ENCODE measurements at places on chromosomes 16 and 17.

DNA sequence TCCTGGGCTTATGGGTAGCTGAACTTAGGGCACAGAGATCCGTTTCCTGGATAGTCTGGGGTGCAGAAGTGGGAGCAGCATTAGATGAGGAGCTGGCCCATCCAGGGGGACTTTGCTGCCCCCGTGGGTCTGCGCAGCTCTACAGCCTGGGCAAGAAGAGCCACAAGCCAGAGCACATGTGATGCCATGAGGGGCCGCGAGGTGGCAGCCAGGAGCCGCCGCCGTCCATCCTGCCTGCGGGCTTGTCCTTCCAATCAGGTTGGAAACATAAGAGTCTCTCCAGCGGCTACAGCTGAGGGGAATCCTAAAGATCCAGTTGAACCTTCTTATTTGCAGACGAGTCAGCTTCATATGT, 21.9 kb downstream of the C1QTNF1 start:
- DNase-seq: peak; percentile 43

GRCh38 chr17:75111777-75112335, 2.1 kb downstream of the ARMC7 start:
- DNase-seq: no peak

DNA sequence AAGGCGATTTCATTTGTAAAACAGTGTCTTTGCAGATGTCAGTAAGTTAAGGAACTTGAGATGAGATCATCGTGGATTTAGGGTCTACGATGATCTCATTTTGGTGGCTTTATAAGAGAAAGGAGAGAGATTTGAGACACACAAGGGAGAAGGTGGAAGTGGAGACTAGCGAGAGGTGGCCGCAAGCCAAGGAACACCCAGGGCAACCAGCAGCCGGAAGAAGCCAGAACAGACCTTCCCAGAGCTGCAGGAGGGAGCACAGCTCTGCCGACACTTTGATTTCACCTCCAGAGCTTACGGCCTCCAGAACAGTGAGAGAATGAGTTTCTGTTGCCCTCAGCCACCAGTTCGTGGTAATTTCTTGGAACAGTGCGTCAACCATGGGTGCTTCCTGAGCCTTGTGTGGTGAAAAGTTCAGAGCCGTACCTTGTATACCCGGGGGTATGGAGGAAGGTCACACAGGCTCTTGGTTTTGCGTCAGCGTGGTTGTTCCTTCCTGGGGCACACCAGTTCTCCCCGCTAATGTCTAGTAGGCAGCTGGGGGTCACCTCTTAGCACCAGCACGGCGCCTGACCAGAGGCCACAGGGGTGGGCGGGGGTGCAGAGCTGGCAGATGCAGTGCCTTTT, 12.9 kb upstream of the SEC14L1 start:
- peak; percentile 16 for DNase-seq

GRCh38 chr17:61456061-61456681, 3.9 kb downstream of the TBX4 start:
- no peak for DNase-seq

DNA sequence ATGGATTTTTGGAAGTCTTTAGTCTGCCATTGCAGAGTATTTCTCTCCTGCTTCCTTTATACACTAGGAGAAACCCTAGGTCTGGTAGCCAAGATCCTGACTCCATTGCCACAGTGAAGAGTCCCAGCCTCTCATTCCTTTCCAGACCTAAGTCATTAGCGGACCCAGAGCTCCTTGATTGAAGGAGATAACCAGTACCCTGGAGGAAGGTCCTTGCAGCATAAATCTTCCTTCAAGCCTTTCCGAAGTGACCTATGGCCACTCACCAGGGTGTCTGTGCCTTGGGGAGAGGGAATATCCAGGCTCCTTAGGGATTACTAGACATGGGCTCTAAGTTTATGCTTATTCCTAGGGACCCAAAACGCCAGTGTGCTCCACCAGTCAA, 35.8 kb downstream of the BCL7C start:
- DNase-seq: no peak

DNA sequence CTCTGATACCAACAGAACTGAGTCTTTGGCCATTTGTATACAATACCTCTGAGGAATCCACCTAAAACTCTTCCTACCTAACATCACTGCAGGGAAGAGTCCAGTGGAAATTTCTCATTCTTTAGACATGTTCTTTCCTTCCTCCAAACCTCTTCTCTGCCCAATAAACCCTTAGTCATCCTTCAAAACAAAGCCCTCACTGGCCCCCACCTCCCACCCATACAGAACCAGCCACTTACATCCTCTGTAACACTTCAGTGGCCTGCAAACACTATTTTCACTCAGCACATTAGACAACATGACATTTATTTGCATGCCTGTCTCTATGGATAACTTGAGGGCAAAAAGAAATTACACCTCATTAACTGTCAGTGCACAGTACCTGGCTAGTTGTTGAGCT, 200.3 kb upstream of the NOG start:
- no peak for DNase-seq

DNA sequence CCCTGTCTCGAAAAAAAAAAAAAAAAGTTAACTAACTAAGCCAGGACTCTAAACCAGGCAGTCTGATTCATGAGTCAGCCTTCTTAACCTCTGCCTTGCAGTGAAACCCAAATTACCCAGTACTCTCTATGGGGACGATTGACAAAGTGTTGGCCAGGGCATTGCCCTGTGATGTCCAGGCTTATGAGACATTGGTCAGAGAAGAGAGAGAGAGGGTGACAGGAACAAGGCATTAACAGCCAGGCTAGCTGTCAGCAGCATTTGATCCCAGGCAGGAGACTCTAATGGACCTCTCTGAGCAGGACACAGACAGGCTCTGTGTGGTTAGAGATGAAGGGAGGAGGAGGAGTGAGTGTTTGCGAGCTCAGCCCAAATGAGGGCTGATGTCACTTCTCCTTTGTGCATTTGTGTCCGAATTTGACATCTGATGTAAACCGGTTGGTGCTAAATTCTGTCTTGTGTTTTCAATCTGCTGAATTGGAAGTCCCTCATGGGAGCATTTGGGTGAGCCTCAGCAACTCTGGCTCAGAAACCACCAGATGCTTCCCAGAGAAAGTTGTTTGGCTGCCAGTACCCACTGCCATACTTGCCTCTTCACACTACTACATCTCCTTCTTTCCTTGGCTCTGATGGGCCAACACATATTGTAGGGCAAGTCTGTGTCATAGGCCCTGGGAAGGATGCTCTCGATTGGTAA, 4.3 kb upstream of the MYL4 start:
- no peak for DNase-seq

GRCh38 chr16:65579050-65579449, 457.2 kb upstream of the CDH11 start:
- DNase-seq: no peak

GRCh38 chr16:787321-787966, 737 bp downstream of the RPUSD1 start:
- DNase-seq: no peak

- no peak for DNase-seq
Observed at GRCh38 chr16:62225675-62226074, 189.4 kb upstream of the CDH8 start.

DNA sequence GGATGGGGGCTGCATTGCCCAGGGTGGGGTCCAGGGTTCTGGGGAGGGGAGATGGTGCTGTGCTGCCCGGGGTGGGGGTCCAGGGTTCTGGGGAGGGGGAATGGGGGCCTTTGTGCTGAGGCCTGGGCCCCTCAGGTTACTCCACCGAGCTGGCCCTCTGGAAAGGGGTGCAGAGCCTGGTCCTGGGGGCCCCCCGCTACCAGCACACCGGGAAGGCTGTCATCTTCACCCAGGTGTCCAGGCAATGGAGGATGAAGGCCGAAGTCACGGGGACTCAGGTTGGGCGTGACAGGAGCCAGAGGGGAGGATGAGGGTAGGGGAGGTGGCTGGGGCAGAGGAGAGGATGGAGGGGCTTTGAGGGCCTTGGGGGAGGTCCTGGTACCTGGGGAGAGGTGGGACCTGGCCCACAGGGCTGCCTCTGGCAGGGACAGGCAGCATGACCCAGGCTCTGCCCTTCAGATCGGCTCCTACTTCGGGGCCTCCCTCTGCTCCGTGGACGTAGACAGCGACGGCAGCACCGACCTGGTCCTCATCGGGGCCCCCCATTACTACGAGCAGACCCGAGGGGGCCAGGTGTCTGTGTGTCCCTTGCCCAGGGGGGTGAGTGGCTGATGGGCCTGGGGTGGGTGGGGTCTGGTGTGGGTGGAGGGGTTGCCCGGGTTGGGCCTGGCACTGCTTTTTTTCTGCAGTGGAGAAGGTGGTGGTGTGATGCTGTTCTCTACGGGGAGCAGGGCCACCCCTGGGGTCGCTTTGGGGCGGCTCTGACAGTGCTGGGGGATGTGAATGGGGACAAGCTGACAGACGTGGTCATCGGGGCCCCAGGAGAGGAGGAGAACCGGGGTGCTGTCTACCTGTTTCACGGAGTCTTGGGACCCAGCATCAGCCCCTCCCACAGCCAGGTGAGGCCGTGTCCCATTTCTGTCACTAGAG, 7.8 kb downstream of the ITGAX start:
- no peak for DNase-seq

DNA sequence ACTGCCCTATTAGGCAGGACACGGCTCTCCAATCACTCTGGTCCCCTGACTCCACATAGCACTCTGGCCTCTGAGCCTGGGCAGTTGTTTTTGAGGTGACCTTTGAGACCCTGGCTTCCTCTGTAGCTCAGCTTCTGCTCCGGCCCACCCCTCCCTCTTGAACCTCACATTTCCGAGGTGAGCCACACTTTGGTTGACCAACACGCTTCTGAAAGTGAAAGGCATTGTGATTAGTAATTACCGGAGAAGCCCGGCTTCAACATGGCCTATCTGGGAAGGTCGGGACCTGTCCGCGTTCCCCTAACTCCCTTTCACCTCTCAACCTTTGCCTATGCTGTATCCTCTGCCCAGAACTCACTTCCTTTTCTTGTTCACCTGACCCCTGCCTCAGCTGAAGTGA, 10.3 kb upstream of the ITGAX start:
- DNase-seq: no peak

GRCh38 chr17:1644493-1645206, 882 bp downstream of the SCARF1 start:
- no peak for DNase-seq

DNA sequence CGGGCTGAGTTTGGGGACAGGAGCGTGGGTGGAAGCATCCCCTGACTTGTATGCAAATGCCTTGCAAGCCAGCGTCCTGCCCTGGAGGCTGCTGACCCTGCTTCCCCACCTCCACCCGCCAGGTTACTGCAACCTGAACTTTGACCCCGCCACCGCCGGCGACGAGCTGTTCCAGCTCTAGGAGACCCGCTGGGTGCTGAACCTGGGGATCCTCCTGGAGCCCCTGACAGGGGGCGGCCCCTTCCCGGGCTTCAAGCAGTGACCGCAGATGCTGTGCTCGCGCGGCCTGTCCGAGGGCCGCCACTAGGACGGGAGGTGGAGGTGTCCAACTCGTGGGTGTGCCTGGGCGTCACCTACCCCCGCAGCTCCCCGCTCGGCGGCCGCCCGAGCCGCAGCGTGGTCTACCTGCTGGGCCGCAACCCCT, 10.7 kb upstream of the SLC16A5 start:
- no peak for DNase-seq

- DNase-seq: no peak
Observed at GRCh38 chr17:30235386-30236296, at the start of gene SLC6A4. TSS of gene SLC6A4 (minus strand) at chr17:30235697. CDS start at chr17:30221958, 13,739 bp downstream.

DNA sequence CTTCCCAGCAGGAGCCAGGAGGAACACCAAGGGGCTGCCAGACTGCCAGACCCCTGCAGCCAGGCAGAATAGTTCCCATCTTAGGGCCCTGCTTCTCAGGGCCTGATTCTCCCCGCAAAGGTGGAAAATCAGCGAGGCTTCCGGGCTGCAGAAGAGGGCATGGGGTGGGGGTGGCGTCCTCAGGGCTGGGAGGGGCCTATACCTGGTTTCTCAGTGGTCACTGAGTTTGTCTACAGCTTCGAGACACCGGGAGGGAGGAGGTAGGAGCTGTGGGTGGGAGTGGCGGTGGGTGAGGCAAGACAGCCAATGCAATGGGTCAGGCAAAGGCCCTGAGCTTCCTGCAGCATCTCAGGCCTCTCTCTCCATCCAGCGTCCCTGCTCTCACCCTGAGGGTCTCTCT, 14.3 kb downstream of the LRRC75A start:
- DNase-seq: no peak

DNA sequence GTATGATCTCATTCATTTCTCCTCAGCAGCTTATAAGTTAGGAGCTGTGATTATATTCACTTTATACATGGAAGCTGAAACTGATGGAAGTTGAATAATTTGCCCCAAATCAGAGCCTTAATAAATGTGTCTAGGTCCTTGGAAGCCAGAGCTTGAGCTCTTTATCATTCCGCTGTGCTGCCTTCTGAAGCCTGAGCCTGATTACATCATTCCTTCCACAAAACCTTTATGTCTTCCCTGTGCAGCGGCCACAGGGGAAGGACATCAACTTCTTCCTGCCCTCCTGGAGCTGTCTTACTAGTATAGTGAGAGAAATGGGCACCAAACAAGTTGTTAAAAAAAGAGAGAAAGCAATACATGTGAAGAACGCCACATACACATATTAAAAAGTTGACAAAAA, 6.8 kb downstream of the TNRC6C start:
- DNase-seq: no peak

DNA sequence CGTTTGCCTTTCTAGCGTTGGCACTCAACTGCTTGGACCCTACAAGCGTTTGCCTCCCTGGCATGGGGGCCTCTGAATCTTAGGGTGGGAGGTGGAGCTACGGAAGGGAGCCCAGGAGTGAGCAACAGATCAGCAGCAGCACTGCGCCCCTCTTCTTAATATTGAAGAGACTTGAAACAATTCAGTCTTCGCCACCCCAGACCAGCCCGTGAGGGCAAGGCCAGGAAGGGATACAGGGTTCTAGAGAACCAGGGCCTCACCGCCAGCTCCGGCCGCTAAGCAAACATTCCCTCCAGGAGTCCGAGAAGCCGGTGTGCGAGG, 1.5 kb upstream of the GPRC5C start:
- no peak for DNase-seq

- DNase-seq: no peak
Observed at GRCh38 chr16:3190949-3191353, 2.9 kb downstream of the OR1F1 start.

DNA sequence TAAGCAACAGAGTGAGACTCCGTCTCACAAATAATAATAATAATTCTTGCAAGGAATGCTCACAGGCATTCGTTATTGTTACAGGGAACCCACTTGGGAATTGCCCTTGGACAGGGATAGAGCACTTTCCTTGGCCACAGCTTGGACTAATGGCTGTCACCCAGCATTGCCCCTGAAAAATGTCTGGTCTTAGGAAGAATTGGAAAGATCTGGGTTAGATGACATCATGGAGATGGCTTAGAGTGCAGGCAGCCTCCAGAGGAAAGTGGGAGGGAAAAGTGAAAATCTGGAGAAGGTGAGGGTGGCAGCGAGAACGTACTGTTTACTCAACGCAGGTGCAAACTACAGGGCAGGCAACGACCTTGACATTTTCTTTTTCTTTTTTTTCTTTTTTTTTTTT, 59.3 kb upstream of the MRTFB start:
- DNase-seq: no peak

- DNase-seq: no peak
Observed at GRCh38 chr16:27421961-27422740, 20.2 kb downstream of the IL21R start.

GRCh38 chr16:88920618-88921590, 54.4 kb upstream of the PABPN1L start:
- DNase-seq: no peak

Data from stimulated activated CD4-positive, alpha-beta T cell treated with anti-CD3 and anti-CD28 coated beads, Interleukin-1b, Interleukin-23, amount 100 ng/mL, for 24 hours (primary cell).